Activated CD4-positive, alpha-beta T cell treated with anti-CD3 and anti-CD28 coated beads for 1 hour (primary cell): ENCODE measurements at places on chromosomes 12 and 14.
A peak's percentile ranks its signal among the peaks of the same experiment; 100 is the strongest.

- no peak for DNase-seq
Measured at GRCh38 chr12:64780132-64780530, 20.9 kb upstream of the GNS start.

GRCh38 chr12:95336387-95337067, 118.9 kb downstream of the VEZT start:
- no peak for DNase-seq

- no peak for DNase-seq
Measured at GRCh38 chr14:49492151-49492550, 94.0 kb downstream of the RPS29 start.

GRCh38 chr12:11882301-11883019, 188.3 kb upstream of the BCL2L14 start:
- no peak for DNase-seq

DNA sequence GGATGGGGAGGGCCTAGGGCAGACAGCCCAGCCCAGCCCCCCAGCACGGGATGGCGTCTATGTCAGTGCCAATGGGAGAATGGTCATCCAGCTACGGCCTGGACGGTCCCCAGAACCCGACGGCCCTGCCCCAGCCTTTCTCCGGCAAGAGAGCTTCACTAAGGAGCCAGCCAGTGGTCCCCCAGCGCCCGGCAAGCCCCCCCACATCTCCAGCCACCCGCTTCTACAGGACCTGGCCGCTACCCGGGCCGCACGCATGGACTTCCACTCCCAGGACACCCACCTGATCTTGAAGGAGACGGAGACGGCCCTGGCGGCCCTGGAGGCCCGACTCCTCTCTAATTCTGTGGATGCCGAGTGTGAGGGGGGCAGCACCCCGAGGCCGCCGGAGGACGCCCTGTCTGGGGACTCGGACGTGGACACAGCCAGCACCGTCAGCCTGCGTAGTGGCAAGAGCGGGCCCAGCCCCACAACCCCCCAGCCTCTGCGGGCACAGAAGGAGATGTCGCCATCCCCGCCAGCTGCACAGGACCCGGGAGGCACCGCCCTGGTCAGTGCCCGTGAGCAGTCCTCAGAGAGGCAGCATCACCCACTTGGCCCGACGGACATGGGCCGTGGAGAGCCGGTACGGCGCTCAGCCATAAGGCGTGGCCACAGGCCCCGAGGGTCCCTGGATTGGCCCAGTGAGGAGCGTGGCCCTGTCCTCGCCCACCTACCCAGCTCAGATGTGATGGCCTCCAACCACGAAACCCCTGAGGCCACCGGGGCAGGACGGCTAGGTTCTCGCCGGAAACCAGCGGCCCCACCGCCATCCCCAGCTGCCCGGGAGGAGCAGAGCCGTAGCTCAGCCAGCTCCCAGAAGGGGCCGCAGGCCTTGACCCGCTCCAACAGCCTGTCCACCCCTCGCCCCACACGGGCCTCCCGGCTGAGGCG, 21.9 kb downstream of the CEP170B start:
- no peak for DNase-seq

DNA sequence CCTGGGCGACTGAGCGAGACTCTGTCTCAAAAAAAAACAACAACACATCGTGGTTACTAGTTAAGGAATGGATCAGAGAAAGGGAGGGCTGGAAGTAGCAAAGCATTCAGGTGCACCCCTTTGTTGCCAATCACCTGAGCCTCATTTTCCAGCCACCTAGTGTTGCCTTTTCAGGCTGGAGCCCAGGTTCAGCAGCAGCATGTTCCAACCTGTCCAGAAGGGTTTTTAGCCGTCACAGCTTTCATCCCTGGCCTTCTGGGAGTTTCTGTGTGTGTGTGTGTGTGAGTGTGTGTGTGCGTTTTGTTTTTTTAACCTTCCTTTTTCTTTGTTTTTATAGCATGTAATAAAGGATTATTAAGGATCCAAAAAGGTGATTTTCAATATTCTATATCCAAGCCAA, 121.1 kb upstream of the ATF1 start:
- DNase-seq: no peak

DNA sequence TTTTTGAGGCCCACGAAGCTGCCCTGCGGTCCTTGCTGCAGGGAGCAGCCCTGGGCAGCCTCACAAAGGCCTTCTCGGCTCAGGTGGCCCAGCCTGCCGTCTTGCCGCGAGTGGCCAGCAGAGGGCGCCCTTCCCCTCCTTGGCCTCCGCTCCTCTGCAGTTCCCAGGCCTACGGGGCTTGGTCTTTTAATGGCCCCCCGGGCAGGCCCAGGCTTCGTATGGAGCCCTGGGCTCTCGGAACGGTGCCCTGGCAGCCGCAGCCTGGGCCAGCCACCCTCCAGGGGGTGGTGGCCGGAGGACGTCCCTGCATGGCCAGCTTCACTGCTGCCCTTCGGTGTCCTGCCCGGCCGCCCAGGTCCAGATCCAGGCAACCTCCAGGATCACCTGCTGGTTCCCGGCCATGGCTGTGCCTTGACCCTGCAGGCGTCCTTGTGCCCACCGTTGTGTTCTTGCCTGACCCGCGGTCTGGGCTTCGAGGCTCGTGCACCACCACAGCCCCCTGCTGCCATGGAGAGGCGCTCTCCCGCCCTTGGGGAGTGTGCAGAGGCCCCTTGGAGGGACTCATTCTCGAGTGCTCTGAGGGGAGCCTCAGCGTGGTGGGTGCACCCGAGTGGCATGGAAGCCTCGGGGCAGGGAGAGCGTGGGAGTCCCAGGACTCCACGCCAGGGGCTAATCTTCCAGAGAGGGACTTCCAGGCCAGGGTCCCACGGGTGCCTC, 9.4 kb downstream of the ASPG start:
- peak; percentile 60 for DNase-seq

DNA sequence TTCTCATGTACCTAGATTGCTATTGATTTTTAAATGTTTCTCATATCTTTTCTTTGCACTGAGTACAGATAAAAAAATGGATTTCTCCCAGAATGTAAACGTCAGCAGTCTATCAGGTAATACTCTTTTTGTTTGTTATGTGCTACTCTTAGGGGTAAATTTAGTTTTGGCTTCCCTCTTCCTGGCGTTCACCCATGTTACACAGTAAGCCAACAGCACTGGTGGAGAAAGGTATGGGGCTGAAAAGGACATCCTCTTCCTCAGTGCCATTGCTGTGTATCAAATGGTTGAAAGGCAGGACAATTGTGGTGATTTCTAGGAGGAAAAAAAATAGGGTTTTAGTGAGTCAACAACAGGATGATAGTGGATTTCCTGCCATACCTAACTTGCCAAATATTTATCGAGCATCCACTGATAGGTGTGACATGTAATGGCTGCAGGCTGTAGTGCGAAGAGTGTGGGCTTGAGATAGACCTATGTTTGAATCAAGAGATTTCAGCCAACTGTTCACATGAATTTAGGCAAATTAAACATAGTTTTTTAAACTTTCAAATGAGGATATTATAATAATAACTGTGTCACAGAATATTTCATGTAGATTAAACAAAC, 7.5 kb downstream of the KLRF2 start:
- no peak for DNase-seq

GRCh38 chr12:80189241-80189640, 89.9 kb downstream of the OTOGL start:
- DNase-seq: no peak

GRCh38 chr12:67988601-67989021, 636 bp upstream of the IFNG-AS1 start:
- no peak for DNase-seq

- no peak for DNase-seq
Measured at GRCh38 chr12:3097186-3097804, 20.1 kb downstream of the TSPAN9 start.

GRCh38 chr14:59284059-59284458, 95.6 kb downstream of the DAAM1 start:
- DNase-seq: no peak

- DNase-seq: no peak
Measured at GRCh38 chr12:26091822-26092221, 33.0 kb downstream of the BHLHE41 start.

DNA sequence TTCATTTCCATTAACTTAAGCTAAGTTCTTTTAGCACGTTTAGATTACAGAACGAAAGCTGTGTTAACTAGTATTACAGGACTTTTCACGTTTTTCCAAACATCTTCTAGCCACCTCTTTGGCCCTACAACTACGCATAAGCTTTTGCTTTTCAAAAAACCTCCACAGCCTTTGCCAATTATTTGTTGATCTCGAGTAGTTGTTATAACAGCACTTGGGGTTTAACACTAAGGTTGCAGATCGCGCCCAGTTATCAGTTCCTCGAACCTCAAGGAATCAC, 450 bp upstream of the RBM25 start:
- no peak for DNase-seq

- no peak for DNase-seq
Measured at GRCh38 chr12:7859552-7859951, 13.2 kb downstream of the SLC2A14 start.

GRCh38 chr12:19002216-19002615, 127.3 kb upstream of the PLEKHA5 start:
- no peak for DNase-seq

DNA sequence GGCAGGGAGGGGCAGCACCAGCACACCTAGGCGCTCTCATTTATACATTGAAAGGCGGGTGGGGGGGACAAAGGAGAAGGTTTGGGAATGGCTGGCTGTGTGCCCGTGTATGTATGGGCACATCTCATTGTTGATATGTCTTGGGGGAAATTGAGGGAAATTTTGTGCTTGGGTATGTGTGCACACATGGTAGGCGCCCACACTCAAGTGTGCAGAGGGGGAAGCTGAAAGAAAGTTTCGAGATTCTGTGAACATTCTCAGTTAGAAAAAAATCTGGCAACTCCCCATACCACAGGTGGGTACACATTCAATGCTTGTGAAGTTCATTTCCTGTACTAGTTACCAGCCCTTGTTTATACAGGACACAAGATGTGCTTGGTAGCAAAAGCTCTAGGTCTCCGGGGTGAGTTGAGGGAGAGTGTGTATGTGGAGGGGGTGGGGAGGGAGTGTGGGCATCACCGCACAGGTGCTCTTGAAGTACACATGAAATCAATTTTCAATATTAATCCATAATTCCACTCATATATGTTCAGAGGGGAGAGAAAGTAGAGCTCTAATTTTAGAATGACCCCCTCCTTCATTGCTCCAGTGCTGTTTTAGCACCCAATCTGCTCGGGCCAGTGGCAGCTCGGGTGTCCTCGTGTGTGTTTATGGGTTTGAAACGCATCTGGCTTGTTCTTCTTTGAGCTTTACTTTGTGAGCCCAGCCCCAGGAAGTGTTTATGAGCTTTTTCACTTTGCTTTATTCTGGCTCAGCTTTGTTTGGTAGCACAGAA, 286.0 kb downstream of the ZFP36L1 start:
- DNase-seq: no peak

GRCh38 chr14:98871796-98872195, 400.2 kb downstream of the BCL11B start:
- DNase-seq: no peak

DNA sequence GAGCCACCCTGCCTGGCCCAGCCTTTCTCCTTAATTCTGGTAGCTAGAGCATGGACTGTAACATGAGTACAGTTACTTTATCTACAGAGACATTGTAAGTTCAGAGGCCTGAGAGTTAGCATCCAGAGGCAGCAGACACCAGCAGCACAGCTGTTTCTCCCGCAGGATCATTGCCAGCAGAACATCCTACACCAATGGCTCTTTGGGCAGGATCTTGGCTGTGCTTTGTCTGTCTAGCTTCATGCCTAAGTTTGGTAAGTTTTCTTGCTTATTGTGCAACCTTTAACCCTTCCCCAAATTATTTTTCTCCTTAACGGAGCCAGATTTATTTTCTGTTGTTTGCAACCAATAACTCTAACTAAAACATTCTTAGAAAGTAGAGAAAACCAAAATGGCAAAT, 21.6 kb downstream of the C12orf71 start:
- no peak for DNase-seq
